HL-60 (cell line): ENCODE measurements at places on chromosomes 6 and 20.

- no peak for DNase-seq
These were observed 4.9 kb downstream of the ADGRG6 start for GRCh38 chr6:142306736-142307135.

GRCh38 chr6:7073821-7074525 is 33.8 kb upstream of the RREB1 start:
- DNase-seq, result no peak

GRCh38 chr6:161212902-161213301 is 61.0 kb downstream of the AGPAT4 start:
- DNase-seq, result no peak

DNA sequence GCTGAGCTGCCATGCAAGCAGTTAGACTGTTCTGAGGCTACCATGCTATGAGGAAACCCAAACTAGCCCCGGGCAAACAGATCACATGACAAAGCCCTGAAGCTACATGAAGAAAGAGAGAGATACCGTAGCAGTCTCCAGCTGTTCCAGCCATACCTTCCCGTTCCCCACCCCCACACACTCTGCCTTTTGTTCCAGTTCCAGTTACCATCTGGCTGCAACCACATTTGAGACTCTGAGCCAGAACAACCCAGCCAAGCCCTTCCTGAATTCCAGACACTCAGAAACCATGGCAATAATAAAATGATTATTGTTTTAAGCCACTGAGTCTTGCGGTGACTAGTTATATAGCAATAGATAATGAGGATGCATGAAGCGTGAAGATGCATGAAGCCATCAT is 28.3 kb downstream of the RIN2 start:
- peak; percentile 5 for DNase-seq

DNA sequence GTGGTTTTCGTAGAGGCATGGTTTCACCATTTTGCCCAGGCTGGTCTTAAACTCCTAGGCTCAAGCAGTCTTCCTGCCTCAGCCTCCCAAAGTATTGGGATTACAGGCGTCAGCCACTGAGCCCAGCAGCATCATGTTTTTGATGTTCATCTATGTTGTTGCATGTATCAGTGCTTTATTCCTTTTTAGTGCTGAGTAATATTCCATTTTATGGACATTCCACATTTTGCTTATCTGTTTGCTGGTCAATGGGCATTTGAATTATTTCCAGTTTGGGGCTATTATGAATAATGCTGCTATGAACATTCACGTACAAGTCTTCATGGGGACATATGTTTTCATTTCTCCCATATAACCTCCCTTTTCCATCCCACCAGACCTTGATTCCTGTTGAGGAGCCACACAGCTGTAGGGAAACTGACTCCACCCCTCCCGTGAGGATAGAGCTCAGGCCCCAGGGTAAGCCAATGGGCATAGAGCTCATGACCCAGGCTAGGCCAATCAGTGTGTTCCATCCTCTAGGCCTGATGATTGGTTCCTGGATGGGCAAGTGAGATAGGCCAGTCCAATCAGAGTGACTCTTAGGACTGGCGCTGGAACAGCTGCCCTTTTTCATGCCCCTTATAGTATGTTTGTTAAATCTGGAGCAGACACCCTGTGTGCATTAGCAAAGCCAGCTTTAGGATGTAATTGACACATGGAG is 49.5 kb downstream of the DLGAP4 start:
- DNase-seq, result no peak

GRCh38 chr6:169101981-169102380 is 151.7 kb downstream of the THBS2 start:
- no peak for DNase-seq

- no peak for DNase-seq
These were observed 140.7 kb downstream of the FUT9 start for GRCh38 chr6:96156425-96156824.

GRCh38 chr20:10492065-10492464 is 57.0 kb downstream of the SLX4IP start:
- DNase-seq, result no peak
